Lung (tissue), 17 donors: ENCODE measurements at places on chromosomes 2 and 18. TPM values are rescaled to one million over a fixed set of nuclear protein-coding genes. Genes with fewer than 3 reads are reported as not detected.

Gene FAM124B
- 1.6 TPM for total RNA-seq

Gene SH3RF3
- 8.5 TPM for total RNA-seq

Gene SDC1
- total RNA-seq: 234 TPM

Gene RESP18
- total RNA-seq: not detected

DNA sequence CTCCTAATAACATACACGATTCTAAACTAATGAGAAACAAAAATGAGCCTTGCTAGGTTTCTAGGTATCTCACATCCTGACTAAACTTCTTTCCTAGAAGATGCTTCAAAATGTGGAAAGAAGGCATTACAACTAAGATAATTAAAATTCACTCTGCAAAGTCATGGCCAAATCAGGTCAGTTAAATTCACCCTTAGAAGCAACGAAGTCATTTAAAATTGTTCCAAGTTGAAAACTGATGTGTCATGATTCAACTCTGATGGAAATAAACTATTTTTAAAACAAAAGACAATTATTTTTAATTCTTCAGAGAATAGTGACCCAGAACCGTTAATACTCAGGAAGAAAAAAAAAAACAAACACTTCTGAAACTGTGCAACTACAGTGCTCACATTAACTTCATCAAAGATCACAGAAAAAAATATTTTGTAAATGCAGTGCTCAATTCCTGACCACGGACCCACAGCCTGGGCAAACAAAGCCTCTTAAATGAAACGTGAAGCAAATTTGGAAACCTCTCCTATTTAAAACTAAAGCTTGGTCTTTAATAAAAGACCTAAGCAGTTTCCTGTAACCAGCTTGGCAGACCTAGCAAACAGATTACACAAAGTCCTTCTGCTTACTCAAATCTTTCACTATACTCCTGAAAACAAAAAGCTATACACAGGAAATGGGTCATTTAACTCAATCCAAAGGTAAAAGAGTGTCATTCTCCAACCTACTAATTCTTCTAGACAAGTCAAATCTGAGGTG, 39.0 kb downstream of the CHN1 start:
- DNase-seq: peak; percentile 75
- H3K27me3 ChIP-seq: no peaks in the 10 kb centered on the region
- no peaks in the 10 kb centered on the region for H3K36me3 ChIP-seq
- peak overlapping the region; percentile 21 for H3K27ac ChIP-seq
- H3K4me3 ChIP-seq: no peak overlapping the region

GRCh38 chr2:221204699-221205098, 367.4 kb downstream of the EPHA4 start:
- peak; percentile 12 for DNase-seq
- H3K36me3 ChIP-seq: no peaks in the 10 kb centered on the region
- H3K27me3 ChIP-seq: no peaks in the 10 kb centered on the region
- no peak overlapping the region for H3K27ac ChIP-seq
- no peak overlapping the region for H3K4me3 ChIP-seq

GRCh38 chr2:69405306-69405705, 18.3 kb upstream of the GFPT1 start:
- no peaks in the 10 kb centered on the region for H3K4me1 ChIP-seq
- no peak overlapping the region for H3K27ac ChIP-seq
- H3K36me3 ChIP-seq: peaks cover 7% of the 10 kb centered on the region
- no peak for DNase-seq
- H3K4me3 ChIP-seq: no peak overlapping the region
- no peaks in the 10 kb centered on the region for H3K27me3 ChIP-seq

GRCh38 chr2:11310212-11310611, 34.2 kb downstream of the ROCK2 start:
- no peak for DNase-seq
- H3K4me1 ChIP-seq: peaks cover 10% of the 10 kb centered on the region
- H3K27ac ChIP-seq: no peak overlapping the region
- H3K4me3 ChIP-seq: no peak overlapping the region

DNA sequence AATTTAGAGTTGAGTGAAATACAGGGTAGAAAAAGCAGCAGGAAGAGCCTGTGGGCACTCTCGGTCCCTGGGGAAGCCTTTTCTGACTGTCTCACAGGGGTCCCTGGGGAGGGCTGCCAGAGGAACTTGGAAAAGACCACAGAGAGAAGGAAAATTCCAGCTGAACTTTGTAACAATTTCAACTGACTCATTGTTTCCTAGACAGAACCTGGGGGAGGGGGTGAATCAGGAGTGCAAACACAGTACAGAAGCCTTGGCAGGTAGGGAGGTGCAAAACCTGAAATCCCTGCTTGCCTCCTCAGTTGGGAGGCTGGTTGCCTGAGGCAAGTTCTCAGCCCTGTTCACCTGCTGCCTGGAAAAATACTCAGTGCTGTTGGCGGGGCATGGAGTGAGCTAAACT, 106.8 kb downstream of the GRB14 start:
- no peaks in the 10 kb centered on the region for H3K4me1 ChIP-seq
- no peak overlapping the region for H3K4me3 ChIP-seq
- H3K36me3 ChIP-seq: no peaks in the 10 kb centered on the region
- no peak for DNase-seq
- no peaks in the 10 kb centered on the region for H3K27me3 ChIP-seq
- no peak overlapping the region for H3K27ac ChIP-seq

- DNase-seq: no peak
- H3K4me1 ChIP-seq: no peaks in the 10 kb centered on the region
- H3K36me3 ChIP-seq: no peaks in the 10 kb centered on the region
These were observed 5.9 kb upstream of the SFXN5 start for GRCh38 chr2:73077424-73077795.

- no peak overlapping the region for H3K4me3 ChIP-seq
- H3K27me3 ChIP-seq: no peaks in the 10 kb centered on the region
- peaks cover 4% of the 10 kb centered on the region for H3K4me1 ChIP-seq
- H3K36me3 ChIP-seq: no peaks in the 10 kb centered on the region
These were observed 1209.3 kb upstream of the FAM98A start for GRCh38 chr2:34808426-34808825.

- H3K27me3 ChIP-seq: no peaks in the 10 kb centered on the region
- peak overlapping the region; percentile 77 for H3K27ac ChIP-seq
- no peak overlapping the region for H3K4me3 ChIP-seq
- no peaks in the 10 kb centered on the region for H3K36me3 ChIP-seq
These were observed 8.8 kb downstream of the CYB5A start for GRCh38 chr18:74282755-74283554.

GRCh38 chr2:38818565-38818964, 40.6 kb downstream of the GEMIN6 start:
- no peaks in the 10 kb centered on the region for H3K27me3 ChIP-seq
- no peak for DNase-seq
- H3K27ac ChIP-seq: no peak overlapping the region
- no peaks in the 10 kb centered on the region for H3K4me1 ChIP-seq
- peaks cover 16% of the 10 kb centered on the region for H3K36me3 ChIP-seq
- H3K4me3 ChIP-seq: no peak overlapping the region

GRCh38 chr18:69900941-69901340, 46.7 kb downstream of the CD226 start:
- H3K36me3 ChIP-seq: no peaks in the 10 kb centered on the region
- no peak for DNase-seq
- no peak overlapping the region for H3K27ac ChIP-seq
- no peak overlapping the region for H3K4me3 ChIP-seq

DNA sequence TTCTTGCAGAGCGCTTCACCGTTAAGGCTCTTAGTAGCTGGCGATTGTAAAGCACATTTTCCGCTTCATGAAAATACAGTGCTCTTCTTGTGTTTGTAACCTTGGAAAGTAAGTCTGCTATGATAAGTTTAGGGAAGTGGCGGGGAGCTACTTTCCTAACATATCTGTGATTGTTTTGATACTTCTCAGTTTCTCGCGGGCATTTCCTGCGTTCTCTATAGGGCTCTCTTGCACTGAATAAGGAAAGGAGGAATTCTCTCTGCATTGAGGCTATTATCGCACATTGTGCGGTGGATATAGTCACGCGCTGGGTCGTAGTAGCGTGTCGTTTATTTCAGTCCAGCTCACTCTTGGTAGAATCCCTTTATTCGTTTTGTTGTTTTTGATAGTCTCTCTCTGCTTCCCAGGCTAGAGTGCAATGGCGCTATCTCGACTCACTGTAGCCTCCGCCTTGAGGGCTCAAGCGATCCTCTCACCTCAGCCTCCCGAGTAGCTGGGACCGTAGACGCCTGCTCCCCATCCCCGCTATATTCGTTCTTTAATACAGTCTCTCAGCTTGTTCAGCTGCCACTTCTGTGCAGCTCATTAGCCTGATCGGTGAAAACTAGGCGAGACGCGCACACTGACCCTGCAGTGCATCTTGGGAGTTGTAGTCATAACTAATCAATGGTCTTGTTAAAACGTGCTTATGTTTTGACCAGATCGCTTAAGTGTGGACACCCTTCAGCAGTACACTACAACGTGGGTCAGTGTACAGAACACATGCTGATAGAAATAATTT, 1.0 kb upstream of the PPP4R3B start:
- DNase-seq: peak; percentile 80
- no peaks in the 10 kb centered on the region for H3K27me3 ChIP-seq
- peak overlapping the region; percentile 94 for H3K27ac ChIP-seq
- H3K36me3 ChIP-seq: peaks cover 5% of the 10 kb centered on the region
- peak overlapping the region; percentile 90 for H3K4me3 ChIP-seq
- peaks cover 9% of the 10 kb centered on the region for H3K4me1 ChIP-seq

DNA sequence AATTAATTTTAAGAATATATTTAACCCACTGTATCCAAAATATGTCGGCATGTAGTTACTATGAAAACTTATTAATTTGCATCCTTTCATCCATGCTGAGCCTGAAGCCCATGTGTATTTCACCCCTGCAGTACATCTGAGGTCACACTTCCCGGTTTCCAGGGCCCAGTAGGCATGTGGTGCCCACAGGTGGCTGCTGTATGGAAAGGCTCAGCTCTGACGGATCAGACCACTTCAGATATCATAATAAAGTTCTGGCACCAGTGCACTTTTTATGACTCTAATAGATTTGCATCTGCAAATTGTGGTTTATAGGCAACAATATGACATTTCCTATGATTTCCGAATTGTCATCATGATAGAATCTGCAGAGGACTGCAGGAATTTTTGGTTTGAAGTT, 22.5 kb downstream of the SH3RF3 start:
- no peak for DNase-seq

DNA sequence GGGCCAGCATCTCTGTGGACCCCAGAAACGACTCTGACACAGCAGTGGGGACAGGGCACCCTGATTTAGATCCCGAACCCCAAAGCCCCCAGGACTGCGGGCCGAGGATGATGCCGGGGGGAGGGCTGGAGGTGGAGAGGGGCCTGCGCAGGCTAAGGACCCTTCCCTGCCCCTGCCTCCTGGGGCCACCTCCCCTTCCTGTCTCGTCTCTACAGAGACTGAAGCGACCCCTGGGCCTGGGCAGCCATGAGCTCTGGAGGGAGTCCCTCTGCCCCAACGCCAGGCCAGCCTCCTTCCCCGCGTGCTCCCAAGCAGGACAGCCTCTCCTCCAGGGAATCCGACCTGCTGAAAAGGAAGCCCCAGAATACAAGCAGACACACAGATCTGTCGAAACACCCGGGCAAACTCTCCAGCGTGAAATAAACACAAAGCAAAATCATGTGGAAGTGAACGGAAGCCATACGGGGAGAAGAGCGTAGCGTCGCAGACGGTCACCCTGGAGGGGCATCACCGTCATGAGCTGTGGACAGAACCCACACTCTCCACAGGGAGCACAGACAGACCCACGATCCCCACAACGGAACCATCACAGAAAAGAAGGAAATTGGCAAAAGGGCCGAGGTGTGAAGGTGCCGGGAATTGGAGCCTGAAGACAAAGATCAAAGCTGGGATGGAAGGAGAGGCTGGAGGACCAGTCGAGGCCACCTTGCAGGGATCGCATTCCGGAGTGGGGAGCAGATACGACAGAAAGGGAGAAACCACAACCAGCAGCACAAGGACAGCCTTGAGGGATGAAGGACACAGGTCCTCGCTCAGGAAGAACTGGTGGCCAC, 51.0 kb upstream of the CTDP1 start:
- no peak overlapping the region for H3K27ac ChIP-seq
- H3K27me3 ChIP-seq: peaks cover 17% of the 10 kb centered on the region
- DNase-seq: no peak
- no peaks in the 10 kb centered on the region for H3K36me3 ChIP-seq
- no peak overlapping the region for H3K4me3 ChIP-seq
- no peaks in the 10 kb centered on the region for H3K4me1 ChIP-seq

DNA sequence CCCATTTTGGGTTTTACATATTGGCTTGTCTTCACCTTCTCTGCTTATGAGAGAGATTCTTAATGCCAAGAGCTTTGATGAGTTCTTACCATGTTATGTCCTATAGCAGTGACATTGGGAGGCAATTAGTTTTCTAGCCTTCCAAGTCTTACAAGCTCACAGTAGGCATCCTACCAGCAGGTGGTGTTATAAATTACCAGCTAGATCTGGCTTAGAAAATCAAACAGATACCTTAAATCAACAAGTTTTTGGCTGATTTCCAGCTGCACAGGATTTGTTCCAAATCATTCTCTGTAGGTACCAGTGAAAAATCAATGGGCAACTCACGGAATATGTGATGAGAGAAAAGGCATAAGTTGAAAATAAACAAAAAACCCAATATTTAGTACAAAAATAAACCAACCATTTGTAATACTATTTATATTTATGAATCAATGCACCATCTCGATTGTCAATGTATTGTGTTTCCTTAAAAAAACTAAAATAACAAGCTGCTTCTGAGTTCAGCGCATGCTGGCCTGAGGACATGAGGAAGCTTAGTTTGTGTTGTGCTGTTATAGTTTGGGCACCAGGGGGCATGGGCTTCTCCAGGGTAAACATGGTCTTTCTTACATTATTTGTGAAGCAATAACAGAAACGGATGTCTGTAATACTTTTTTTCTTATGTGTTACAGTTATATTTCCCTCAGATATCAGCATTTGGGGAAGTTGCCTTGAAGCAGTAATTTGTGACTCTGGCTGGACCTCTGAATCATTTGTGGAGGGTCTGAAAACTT, 34.1 kb upstream of the NXPH2 start:
- H3K4me1 ChIP-seq: no peaks in the 10 kb centered on the region
- H3K4me3 ChIP-seq: no peak overlapping the region
- DNase-seq: no peak
- H3K27ac ChIP-seq: no peak overlapping the region
- H3K27me3 ChIP-seq: no peaks in the 10 kb centered on the region

DNA sequence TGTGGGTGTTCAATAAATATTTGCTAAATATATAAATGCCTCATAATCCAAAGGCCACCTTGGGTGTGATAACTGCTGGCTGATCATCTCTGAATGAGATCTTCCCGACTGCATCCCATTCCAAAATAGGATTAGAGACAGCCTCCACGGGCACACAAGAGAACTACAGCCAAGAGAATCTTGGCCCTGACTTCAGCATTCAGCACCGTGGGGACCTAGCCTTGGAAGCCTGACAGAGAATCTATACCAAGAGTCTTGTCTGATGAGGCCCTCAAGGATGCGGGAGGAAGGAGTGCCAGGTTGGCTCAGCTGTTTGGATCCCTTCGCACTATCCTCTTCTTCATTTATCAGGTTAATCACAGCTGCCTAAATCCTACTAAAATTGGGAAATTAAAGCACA, 85.8 kb downstream of the RBM43 start:
- H3K36me3 ChIP-seq: no peaks in the 10 kb centered on the region
- no peak for DNase-seq
- no peaks in the 10 kb centered on the region for H3K27me3 ChIP-seq
- no peaks in the 10 kb centered on the region for H3K4me1 ChIP-seq
- no peak overlapping the region for H3K4me3 ChIP-seq

GRCh38 chr2:233643128-233643527, 6.9 kb downstream of the UGT1A10 start:
- H3K27me3 ChIP-seq: no peaks in the 10 kb centered on the region
- no peak overlapping the region for H3K4me3 ChIP-seq
- H3K36me3 ChIP-seq: no peaks in the 10 kb centered on the region
- no peak for DNase-seq
- H3K4me1 ChIP-seq: no peaks in the 10 kb centered on the region
